ENCODE measurements at places on chromosomes 2 and 18. TPM values are rescaled to one million over a fixed set of nuclear protein-coding genes. Genes with fewer than 3 reads are reported as not detected.

HPCAL1 gene
- 34.5 TPM for total RNA-seq

SRD5A2 gene
- total RNA-seq: not detected

YES1 gene
- total RNA-seq: 49.5 TPM

ALPG gene
- total RNA-seq: not detected

DIS3L2 gene
- 15.2 TPM for total RNA-seq

OTOF gene
- not detected for total RNA-seq

NEU4 gene
- not detected for total RNA-seq

CRACDL gene
- not detected for total RNA-seq

WNT10A gene
- total RNA-seq: not detected

OTX1 gene
- total RNA-seq: 0.17 TPM

ARL4C gene
- total RNA-seq: 50.6 TPM

ASB18 gene
- not detected for total RNA-seq

SH2D6 gene
- total RNA-seq: 2.1 TPM

FRZB gene
- total RNA-seq: 2.0 TPM

HDLBP gene
- 1,289 TPM for total RNA-seq

IL36A gene
- total RNA-seq: not detected

AMER3 gene
- not detected for total RNA-seq

UPP2 gene
- not detected for total RNA-seq

MGAT4A gene
- total RNA-seq: 0.26 TPM

CABYR gene
- 5.6 TPM for total RNA-seq

MAP3K2 gene
- total RNA-seq: 30.1 TPM

ST8SIA5 gene
- total RNA-seq: under 0.01 TPM

CXCR4 gene
- total RNA-seq: under 0.01 TPM

C2orf15 gene
- total RNA-seq: under 0.01 TPM

RTP5 gene
- not detected for total RNA-seq

REG1B gene
- total RNA-seq: not detected

GPR155 gene
- total RNA-seq: 6.4 TPM

TBR1 gene
- total RNA-seq: not detected

SCLY gene
- 13.6 TPM for total RNA-seq

CD207 gene
- not detected for total RNA-seq

DHRS9 gene
- not detected for total RNA-seq

SERPINB13 gene
- not detected for total RNA-seq

ROCK1 gene
- 55.2 TPM for total RNA-seq

ZNF396 gene
- 5.0 TPM for total RNA-seq

VSNL1 gene
- total RNA-seq: 1.2 TPM

TSGA10 gene
- 5.3 TPM for total RNA-seq

PRKAG3 gene
- total RNA-seq: 0.26 TPM
